Stomach (tissue), 19 donors: ENCODE measurements at places on chromosomes 13 and 19. TPM values are rescaled to one million over a fixed set of nuclear protein-coding genes. Genes with fewer than 3 reads are reported as not detected.
A peak's percentile ranks its signal among the peaks of the same experiment; 100 is the strongest.

DNA sequence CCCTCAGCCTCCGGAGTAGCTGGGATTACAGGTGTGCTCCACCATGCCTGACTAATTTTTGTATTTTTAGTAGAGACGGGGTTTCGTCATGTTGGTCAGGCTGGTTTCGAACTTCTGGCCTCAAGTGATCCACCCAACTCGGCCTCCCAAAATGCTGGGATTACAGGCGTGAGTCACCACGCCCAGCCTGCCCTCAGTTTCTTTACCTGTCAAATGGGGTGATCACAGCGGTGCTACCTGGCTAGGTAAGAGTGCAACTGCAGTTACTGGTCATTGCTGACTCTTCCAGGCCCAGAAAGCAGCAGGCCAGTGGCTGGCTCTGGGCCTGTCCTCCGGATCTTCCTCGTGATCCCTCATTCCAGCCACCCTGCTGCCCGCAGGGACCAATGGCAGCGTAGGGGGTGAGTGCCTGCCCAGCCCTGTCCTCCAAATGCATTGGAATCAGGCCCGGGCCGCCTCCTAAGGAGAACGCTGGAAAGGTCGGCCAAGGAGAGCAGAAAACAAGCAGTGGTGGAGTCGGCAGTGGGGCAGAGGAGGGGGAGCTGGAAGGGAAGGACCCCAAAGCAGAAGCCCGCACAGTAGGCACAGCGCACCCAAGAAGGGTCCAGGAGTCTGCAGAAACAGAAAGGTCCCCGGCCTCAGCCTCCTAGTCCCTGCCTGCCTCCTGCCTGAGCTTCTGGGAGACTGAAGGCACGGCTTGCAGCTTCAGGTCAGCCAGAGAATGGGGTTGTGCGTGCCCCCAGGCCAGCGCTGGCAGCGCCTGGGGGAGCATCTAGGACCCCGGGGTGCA lies 1.8 kb upstream of the SLC27A1 start:
- peak; percentile 85 for DNase-seq

- DNase-seq, result no peak
These were observed 55.5 kb downstream of the IRS2 start for GRCh38 chr13:109730812-109731335.

DNA sequence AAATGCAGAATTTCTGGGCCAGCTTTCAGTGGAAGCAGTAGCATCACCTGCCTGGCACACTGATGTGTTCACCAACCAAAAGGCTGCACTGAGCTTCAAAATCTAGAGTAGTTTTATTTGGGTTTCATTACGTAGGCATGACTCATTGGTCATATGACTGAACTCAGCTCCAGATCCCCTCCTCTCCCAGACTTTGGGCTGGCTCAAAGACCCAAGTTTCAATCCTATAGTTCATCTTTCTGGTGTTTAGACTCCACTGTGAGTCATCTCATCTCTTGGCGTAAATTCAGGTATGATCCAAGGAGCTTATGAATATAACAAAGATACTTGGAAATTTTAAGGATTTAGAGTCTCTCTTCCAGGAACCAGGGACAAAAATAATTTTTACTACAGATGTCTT lies 17.7 kb downstream of the ZMYM5 start:
- peak; percentile 58 for DNase-seq

Gene LIM2
- not detected for total RNA-seq
